ENCODE measurements at places on chromosomes 1 and 21.

DNA sequence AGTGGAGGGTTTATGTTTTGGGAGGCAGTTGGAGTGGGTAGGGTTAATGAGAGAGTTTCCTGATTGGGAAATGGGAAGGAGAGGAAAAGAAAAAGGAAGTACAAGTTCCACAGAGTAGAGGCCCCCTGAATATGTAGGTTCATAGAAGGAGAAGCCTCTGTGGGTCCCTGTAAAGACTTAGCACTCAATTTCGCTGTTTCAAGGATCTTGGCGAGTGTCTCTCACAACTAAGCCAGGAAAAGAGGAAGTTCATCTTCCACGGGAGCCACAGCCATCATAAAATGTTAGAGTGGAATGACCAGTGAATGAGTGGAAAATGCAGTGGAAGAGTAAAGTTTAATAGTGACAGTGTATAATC, 17.4 kb upstream of the DPYD start:
- H3K4me3 ChIP-seq = no peak overlapping the region
- no peak overlapping the region for H3K27ac ChIP-seq
- no peak for DNase-seq
- no peaks in the 10 kb centered on the region for H3K36me3 ChIP-seq
- H3K27me3 ChIP-seq = no peaks in the 10 kb centered on the region
- peaks cover 12% of the 10 kb centered on the region for H3K4me1 ChIP-seq

DNA sequence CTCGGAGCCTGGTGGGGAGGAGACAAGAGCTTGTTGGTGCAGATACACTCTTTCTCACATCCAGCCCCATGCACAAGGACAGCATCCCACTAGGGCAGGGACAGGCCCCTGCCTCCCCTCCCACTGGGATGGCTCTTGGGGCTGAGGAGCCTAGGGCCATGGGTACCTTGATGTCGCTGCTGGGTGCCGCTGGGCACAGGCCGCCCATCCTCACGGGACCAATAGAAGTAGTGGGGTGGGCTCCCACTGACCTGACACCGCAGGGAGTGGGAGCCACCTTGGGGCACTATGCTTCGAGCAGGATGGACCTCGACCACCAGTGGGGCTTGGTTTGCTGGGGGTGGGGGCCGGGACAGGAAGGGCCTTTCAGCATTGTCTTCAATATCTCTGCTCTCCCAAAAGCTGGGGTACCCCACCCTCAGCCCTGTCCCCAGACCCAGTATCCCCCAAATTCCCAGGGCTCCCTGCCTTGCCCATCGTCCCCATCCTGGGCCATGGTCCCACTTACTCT, 47.7 kb downstream of the LDLRAD2 start:
- no peak overlapping the region for H3K4me3 ChIP-seq
- no peak overlapping the region for H3K27ac ChIP-seq
- H3K36me3 ChIP-seq = no peaks in the 10 kb centered on the region
- DNase-seq = no peak
- no peaks in the 10 kb centered on the region for H3K4me1 ChIP-seq
- no peaks in the 10 kb centered on the region for H3K27me3 ChIP-seq

DNA sequence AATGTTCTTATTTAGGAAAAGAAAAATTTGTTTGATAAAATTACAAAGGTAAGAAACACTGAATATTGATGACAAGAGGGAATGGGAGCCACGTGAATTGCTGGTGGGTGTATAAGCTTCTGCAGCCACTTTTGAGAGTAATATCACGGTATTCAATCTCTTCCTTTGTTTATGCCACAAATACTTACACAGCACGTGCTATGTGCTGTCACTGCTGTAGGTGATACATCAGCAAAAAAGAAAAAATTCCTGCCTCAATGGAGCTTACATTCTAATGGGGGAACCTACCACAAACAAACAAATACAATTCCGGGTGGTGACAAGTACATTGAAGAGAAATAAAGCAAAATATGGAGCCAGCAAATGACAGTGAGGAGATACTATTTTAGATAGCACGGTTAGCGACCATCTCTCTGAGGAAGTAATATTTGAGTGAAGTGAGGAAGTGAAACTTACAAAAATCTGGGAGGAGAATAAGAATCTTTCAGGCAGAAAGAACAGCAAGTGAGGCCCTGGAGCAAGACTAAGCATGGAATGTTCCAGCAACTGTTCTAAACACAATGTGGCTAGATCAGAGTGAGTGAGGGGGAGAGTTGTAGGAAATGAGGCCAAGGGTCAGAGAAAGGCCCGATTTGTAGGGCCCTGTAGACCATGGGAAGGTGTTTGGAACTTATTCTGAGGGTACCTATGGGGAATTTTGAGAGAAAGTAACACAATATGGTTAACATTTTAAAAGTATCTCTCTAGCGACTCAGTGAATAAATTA, 2.6 kb upstream of the FCRLB start:
- H3K27me3 ChIP-seq = no peaks in the 10 kb centered on the region
- H3K36me3 ChIP-seq = no peaks in the 10 kb centered on the region
- no peak overlapping the region for H3K27ac ChIP-seq

GRCh38 chr1:177909416-177909815, 60.4 kb downstream of the SEC16B start:
- no peak overlapping the region for H3K4me3 ChIP-seq
- no peaks in the 10 kb centered on the region for H3K27me3 ChIP-seq
- no peaks in the 10 kb centered on the region for H3K4me1 ChIP-seq

DNA sequence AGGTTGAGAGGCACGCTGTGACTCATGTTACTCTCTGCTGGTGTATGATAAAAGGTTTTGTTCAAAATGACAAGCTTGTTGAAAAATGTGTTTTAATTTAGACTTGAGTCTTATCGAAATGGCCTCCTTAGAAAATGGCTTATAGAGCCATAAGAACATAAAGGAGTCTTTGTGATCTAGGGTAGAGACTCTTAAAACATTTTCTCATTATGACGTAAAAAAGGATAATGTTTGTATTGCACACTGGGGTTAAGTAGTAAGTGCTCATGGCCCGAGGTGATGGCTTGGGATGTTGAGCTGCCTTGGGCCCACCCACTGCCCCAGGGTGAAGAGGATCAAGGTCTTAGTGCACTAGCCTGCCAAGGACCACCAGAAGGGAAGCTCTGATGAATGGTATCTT, 117.4 kb downstream of the DISC1 start:
- H3K27me3 ChIP-seq = no peaks in the 10 kb centered on the region
- H3K36me3 ChIP-seq = no peaks in the 10 kb centered on the region
- no peak overlapping the region for H3K4me3 ChIP-seq
- H3K27ac ChIP-seq = no peak overlapping the region
- H3K4me1 ChIP-seq = no peaks in the 10 kb centered on the region
- no peak for DNase-seq

DNA sequence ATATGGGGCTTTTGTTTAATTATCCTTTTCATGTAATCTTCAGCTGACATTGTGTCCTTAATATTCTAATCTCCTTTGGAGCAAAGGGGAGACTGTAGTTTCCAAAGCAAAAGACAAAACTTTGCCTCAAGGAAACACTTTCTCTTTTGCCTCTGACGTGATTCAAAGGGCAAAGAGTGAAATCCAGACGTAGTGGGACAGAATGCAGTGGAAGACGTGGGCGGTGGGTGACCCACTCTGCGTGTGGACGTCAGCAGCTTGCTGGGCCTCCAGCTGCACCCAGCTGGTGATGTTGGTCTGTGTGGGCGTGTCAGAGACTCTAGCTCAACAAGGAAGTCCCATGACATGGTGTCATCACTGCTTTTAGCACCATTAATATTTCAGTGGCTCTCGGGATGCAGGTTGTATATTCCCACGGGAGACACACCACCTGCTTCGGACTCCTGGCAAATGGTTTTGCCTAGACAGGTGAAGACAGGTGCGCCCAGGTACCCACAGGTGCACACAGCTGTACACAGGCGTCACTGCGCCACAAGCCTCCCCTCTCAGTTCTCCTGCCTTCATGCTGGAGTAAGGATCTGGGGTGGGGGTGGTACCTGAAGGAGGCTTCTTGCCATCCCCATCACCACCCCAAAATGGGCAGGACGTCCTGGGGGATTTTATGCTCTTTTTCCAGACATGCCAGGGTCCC, 292.1 kb upstream of the VAMP3 start:
- H3K27me3 ChIP-seq = no peaks in the 10 kb centered on the region
- H3K4me1 ChIP-seq = no peaks in the 10 kb centered on the region
- DNase-seq = no peak
- no peaks in the 10 kb centered on the region for H3K36me3 ChIP-seq

GRCh38 chr21:14271053-14271452, 55.1 kb downstream of the RBM11 start:
- H3K4me3 ChIP-seq = no peak overlapping the region
- no peaks in the 10 kb centered on the region for H3K27me3 ChIP-seq
- H3K4me1 ChIP-seq = no peaks in the 10 kb centered on the region
- no peak for DNase-seq

DNA sequence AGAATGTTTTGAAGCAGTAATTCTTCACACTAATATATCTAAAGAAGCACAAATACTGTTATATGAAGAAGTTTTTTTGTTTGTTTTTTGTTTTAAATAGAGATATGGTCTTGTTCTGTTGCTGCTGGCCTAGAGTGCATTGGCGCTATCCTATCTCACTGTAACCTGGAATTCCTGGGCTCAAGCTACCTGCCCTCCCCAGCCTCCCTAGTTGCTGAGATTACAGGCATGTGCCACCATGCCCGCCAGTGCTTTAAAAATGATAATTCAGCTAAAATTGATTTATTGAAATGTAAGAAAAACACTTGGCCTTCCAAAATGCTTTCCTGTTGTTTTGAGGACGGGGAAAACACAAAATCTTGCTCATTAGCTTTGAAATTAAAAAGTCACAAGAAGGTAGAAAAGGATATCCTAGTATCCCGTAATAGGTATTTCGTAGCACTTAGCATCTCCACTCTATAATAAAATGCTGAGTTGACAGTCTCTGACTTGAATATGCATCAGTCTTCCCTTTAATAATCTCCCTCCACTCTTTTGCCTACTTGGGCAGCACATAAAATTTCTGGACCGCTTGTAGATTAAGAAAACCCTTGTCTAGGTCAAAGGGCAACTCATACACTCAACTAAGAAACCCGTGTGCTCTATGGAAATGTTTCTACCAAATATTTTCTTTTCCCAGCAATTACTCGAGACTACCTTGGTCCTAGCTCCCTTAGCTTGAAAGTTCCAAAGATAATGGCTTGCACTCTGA, 1.3 kb downstream of the SCYL3 start:
- peak overlapping the region; percentile 94 for H3K4me3 ChIP-seq
- DNase-seq = no peak
- H3K27me3 ChIP-seq = no peaks in the 10 kb centered on the region
- H3K27ac ChIP-seq = peak overlapping the region; percentile 96
- peaks cover 21% of the 10 kb centered on the region for H3K4me1 ChIP-seq

GRCh38 chr1:185574139-185574875, 159.9 kb upstream of the HMCN1 start:
- no peaks in the 10 kb centered on the region for H3K27me3 ChIP-seq
- H3K4me3 ChIP-seq = no peak overlapping the region
- peaks cover 2% of the 10 kb centered on the region for H3K4me1 ChIP-seq
- H3K36me3 ChIP-seq = no peaks in the 10 kb centered on the region
- H3K27ac ChIP-seq = no peak overlapping the region
- DNase-seq = no peak

DNA sequence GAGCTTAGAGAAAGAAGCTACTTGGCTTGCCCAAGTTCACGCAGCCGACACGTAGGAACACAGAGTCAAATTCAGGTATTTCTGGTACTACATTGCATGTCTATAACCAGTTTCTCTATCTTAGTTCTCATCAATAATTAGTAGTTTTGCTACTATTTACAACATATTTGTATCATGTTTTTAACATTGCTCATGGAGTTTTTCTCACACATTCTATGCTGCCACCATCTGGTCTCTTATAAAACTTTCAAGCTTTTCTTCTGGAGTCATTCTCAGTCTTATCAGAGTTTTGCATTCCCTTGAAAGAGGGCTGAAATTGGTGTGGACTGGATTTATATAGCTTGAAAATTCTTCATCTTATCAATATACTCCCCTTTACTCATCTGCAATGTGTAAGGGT, 118.8 kb upstream of the PALMD start:
- no peak for DNase-seq
- H3K4me3 ChIP-seq = no peak overlapping the region
- no peaks in the 10 kb centered on the region for H3K27me3 ChIP-seq
- no peak overlapping the region for H3K27ac ChIP-seq
- H3K4me1 ChIP-seq = no peaks in the 10 kb centered on the region
- no peaks in the 10 kb centered on the region for H3K36me3 ChIP-seq

DNA sequence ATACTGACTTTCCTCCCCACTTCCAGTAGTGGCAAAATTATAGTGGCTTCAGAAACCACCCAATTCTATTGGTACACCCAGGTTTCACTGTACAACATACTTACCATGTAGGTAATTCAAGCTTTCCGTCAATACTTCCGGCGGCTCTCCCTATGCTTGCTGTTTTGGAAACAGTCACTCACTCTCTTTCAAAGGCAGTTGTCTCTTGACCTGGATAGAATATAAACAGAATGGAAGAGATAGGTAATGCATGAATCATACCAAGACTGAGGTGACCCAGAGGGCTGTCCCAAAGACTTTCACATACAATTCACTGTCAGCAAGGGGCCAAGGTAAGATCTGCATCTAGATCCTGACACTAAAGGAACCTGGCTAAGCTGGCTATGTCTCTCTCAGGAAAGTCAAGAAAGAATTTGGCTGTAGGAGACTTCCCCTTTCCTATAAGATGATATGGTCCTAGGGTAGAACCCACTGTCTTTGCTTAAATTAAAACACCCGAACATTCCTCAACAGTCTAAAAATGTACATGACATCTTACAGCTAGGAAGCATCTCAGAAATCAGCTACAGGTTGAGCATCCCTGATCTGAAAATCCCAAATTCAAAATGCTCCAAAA, 59.6 kb downstream of the LUZP1 start:
- H3K4me3 ChIP-seq = no peak overlapping the region
- no peak overlapping the region for H3K27ac ChIP-seq
- H3K27me3 ChIP-seq = no peaks in the 10 kb centered on the region
- peaks cover 3% of the 10 kb centered on the region for H3K4me1 ChIP-seq

- H3K36me3 ChIP-seq = no peaks in the 10 kb centered on the region
- H3K27ac ChIP-seq = no peak overlapping the region
- no peaks in the 10 kb centered on the region for H3K4me1 ChIP-seq
- H3K4me3 ChIP-seq = no peak overlapping the region
- no peak for DNase-seq
Observed at GRCh38 chr21:35475009-35475408, 425.9 kb upstream of the RUNX1 start.

- no peak for DNase-seq
- H3K36me3 ChIP-seq = no peaks in the 10 kb centered on the region
- H3K27ac ChIP-seq = no peak overlapping the region
- peaks cover 5% of the 10 kb centered on the region for H3K4me1 ChIP-seq
- H3K27me3 ChIP-seq = peaks cover 10% of the 10 kb centered on the region
Observed at GRCh38 chr1:201649761-201650622, 111.1 kb downstream of the NAV1 start.
